Renal cortical epithelial cell (primary cell): ENCODE measurements at places on chromosomes 3 and 15. TPM values are rescaled to one million over a fixed set of nuclear protein-coding genes. Genes with fewer than 3 reads are reported as not detected.
A peak's percentile ranks its signal among the peaks of the same experiment; 100 is the strongest.

DNA sequence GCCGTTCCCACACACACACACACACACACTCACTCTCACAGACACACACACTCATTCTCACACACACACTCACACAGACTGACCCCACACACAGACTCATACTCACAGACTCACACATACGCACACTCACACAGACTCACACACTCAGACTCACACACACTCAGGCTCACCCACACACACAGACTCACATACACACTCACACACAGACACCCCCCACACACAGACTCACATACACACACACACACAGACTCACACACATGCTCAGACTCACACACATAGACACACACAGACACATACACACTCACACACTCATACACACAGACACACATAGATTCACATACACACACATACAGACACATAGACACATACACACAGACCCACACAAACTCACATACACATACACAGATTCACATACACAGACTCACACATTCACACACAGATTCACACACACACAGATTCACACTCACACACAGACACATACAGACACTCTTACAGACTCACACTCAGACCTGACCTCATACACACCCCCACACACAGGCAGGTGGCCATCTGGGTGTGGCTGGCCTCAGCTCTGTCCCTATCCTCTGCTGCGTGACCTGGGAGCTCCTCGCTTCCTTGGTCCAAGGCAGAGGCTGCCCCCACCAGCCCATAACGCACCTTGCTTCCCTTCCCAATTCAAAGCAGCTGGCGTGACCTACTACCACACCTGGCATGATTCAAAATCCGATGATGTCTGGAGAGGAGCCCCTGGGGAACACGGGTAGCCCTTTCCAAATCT, 1.9 kb downstream of the C3orf22 start:
- DNase-seq: no peak

GRCh38 chr3:36373084-36373483, 7.2 kb upstream of the STAC start:
- peak; percentile 85 for DNase-seq

DNA sequence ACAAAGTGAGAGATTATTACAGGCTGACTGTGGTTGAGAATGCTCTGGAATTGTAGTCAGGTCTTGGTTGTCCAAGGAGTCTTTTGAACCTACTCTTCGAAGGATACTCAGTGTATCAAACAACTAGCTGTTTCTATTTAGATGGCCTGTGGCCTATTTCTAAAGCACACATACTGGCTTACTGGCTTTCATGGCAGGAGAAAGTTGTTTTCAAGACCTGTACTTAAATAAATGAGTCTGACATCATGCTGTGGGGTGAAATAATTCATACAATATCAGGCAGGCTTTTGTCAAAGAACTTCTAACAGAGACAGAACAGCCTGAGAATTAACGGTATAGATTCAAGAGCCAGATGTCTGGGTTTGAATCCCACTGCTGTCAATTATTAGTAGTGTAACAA, 316.7 kb upstream of the SEMA6D start:
- DNase-seq: no peak

GRCh38 chr3:72187131-72187530, 402.2 kb upstream of the PROK2 start:
- DNase-seq: no peak

DNA sequence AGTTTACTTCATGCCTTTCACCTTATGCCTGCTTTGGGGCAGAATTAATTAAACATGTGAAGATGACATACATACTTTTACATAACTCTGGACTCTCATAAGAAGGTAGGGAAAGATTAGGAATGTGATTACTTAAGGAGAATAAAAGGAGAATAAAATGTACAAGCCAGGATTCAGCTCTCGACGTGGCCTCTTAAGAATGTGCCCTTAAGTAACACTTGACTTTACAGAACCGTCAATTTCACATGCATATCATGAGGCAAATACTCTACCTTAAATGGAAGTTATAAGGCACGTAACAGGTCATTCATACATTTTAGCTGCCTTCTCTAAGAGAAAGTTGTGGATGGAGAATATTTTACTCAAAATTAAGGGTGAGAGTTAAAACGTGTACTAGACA, 263.7 kb upstream of the LMCD1 start:
- peak; percentile 44 for DNase-seq

DNA sequence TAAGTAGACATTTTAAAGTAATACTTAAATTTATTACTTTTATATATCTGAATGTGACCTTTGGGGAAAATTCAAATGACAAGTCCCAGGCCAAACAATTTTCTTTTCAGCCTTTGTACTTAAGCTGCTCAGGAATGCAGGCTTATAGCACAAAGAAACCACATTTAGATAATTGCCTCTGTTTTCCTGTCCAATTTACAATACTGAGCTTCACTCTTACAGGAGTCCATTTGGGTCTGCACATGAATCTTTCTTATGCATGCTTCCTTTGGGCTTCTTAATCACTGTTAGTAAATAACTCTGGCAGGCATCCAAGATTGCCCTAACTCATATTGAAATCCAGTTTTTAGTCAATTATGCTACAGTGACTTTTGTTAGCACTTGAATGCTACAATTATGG, 459.4 kb upstream of the TGFBR2 start:
- DNase-seq: no peak

GRCh38 chr3:170689893-170690660, 104.2 kb upstream of the SLC7A14 start:
- peak; percentile 15 for DNase-seq

- DNase-seq: no peak
Measured at GRCh38 chr3:9397906-9398699, 688 bp downstream of the SETD5 start.

GRCh38 chr3:62131620-62132019, 241.7 kb downstream of the FEZF2 start:
- no peak for DNase-seq

DNA sequence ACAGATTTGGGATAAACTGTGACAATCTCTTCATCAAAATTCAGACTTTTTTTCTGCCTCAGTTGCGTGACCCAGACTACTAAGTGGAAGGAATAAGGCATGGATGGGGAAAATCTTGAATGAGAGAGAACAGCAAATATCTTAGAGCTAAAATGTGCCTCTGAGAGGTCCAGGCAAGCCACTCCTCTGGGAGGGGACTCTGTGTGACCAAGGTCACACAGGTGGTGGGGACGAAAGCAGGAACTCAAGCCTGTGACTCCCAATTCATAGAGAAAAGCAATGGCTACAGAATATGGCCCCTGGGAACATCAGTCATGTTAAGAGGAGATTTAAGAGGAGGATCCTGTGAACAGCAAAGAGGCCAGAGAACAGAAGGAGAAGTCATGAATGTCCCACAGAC, 268.1 kb downstream of the FOXP1 start:
- no peak for DNase-seq

GRCh38 chr15:53530761-53531160, 228.7 kb downstream of the WDR72 start:
- DNase-seq: peak; percentile 73

- no peak for DNase-seq
Measured at GRCh38 chr3:152839511-152839910, 4.6 kb downstream of the P2RY1 start.

DNA sequence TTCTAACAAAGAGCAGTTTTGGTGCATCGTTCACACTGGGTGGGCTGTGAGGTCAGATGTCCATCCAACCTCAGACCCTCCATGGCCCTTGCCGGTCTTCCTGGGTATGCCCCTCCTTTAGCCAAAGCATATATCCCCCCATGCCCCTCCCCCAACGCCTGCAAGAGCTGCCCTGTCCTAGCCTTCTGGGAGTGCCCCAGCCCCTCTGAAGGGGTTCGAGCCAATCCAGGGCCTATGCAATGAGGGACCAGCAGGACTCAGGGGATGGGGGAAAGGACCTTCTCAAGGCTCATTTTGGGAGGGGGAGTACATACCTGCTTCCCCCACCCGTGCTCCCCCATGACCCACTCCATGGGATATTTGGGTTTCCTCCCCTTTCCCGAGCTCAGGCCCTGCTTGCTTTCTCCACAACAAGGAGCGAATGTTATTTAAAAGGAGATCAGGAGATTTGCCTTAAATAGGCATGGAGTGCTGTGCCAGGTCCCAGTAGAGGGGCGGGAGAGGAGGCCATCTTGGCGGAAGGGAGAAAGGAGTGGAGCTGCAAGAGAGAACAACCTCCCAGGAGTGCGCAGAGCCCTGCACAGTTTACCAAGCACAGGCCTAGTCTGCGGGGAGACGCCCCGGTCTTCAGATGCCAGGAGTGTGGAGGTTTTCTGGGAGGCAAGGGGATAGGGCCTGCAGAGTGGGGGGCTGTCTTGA, 18.2 kb downstream of the PIF1 start:
- no peak for DNase-seq

GRCh38 chr3:149936812-149937230, 33.9 kb downstream of the PFN2 start:
- DNase-seq: peak; percentile 58

- DNase-seq: no peak
Measured at GRCh38 chr3:109678600-109678999, 341.3 kb upstream of the DPPA4 start.

DNA sequence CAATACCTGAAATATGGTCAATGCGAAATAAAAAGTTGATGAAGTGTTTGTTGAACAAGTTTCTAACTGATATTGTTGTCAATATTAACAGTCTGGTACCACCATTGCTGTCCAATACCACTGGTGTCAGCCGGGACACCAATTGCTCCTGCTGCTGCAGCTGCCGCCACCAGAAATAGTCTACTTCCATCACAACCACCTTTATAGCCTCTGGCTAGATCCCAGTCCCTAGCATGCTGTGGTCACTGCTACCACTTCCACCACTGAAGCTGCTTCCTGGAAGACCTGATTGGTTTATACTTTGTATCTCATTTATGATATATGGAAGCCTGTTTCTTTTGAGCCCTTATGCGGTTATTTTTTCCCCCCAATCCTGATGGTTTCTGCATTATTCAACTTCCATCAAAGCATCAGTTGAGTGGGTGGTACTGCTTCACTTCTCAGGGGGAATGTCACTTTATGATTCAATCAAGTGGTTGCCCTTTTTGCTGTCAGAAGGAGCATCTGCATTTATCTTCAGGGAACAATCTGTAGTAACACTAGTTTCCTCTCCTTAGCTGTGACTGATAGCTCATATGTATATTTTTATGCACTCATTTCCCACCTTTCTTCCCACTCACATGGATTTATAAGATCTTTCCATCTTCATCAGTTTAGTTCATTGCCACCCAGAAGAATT, 11.7 kb downstream of the LNP1 start:
- no peak for DNase-seq

GRCh38 chr15:51775967-51776816, 24.8 kb downstream of the TMOD2 start:
- peak; percentile 49 for DNase-seq

DNA sequence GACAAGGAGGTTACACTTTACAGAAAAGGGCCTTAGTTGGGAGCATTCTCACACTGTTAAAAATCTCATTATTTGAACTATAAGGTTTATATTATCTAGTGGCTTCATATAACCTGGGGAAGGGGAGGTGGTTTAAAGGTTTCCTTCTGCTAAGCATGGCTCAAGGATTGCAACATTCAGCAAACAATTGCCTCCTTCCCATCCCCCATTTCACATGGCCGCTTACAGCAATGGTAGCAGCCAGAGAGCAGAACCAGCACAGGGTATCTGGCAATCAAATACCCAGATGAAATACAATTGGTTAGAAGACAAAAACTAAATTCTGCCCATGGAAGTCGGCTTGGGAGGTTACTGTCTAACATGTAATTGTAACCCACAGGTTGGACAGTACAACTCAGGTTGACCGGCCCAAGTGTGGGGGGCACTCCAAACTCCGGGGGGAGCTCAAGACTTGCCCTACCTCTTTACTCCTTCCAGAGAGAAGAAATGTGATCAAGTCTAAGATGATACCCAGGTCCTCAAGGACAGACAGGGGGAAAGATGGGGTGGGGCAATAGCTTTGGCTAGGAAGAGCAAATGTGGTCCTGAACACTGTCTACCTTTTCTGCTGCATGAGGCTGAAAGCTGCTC, 15.5 kb downstream of the ETV5 start:
- no peak for DNase-seq

DNA sequence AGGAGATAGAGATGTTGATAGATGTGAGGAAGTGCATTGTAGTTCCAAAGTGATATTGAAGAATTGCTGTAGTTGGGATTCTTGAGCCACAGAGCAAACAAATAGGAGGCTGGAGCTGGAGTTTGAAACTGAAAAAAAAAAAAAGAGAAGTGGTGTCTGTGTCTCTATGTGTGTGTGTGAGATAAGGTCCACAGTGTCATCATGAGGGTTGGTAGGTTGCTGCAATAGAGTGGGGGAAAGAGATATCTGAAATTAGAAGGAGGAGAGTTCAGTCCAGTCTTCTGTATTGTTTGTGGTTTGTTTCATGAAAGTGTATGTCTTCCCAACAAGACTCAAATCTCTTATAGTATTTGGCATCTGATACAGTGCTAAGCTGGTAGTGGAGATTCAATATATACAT, 37.3 kb upstream of the CACNA1D start:
- DNase-seq: no peak

GRCh38 chr3:72255191-72255590, 470.2 kb upstream of the PROK2 start:
- peak; percentile 51 for DNase-seq

DNA sequence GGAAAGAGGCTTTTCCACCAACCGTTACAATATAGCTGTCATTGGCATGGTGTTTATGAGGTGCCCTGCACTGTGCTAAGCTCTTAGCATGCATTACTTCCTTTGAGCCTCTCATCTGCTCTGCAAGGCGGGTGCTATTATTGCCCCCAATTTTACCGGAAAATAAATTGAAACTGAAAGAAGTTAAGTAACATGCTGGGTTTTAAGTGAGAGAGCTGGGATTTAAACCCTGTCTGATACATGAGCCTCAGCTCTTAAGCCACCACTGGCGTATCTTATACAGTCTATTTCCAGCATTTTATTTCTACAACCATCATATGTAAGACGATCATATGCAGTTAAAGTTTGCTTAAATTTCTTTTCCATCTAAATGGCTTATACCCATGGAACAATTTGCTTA, 81.6 kb downstream of the AGBL1 start:
- no peak for DNase-seq

GRCh38 chr15:74866090-74866489, 7.1 kb downstream of the SCAMP2 start:
- DNase-seq: peak; percentile 83

DNA sequence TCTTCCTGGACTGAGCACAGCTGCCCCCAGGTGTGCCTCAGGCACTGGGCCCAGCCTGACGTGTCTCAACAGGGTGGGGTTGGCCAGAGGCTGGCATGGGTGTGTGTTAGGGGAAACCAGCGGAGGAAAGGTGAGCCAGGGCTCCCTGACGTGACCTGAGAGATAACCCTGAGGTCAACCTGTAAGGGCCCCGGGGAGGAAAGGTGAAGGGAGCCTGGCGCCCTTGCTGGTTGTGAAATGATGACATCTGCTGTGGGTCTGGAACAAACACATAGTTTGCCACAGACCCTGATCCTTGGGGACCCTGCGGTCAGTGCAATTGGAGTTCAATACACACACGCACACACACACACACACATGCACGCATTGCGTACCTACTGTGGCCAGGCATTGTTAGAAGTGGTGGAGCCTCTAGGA, 100.2 kb upstream of the TLE3 start:
- no peak for DNase-seq

GRCh38 chr15:52261498-52262242, 33.9 kb downstream of the MYO5C start:
- DNase-seq: peak; percentile 94

The CCPG1 gene
- total RNA-seq: 41.8 and 119 TPM in 2 replicates

The CLDN11 gene
- total RNA-seq: 17.5 and 27.5 TPM in 2 replicates

The CDHR4 gene
- not detected in 2 replicates for total RNA-seq

The TRIM42 gene
- not detected in 2 replicates for total RNA-seq

The TGM5 gene
- total RNA-seq: 0.25 and 0.35 TPM in 2 replicates

The GNAT1 gene
- 0.05 TPM in 1 of 2 replicates, not detected in the other for total RNA-seq

The PLA2G4E gene
- not detected in 2 replicates for total RNA-seq

The IGF2BP2 gene
- 33.5 and 65.1 TPM in 2 replicates for total RNA-seq

The RAD51 gene
- 0.85 and 5.6 TPM in 2 replicates for total RNA-seq

The MKRN3 gene
- 0.25 TPM in 1 of 2 replicates, not detected in the other for total RNA-seq

The CELSR3 gene
- total RNA-seq: 1.9 and 2.7 TPM in 2 replicates

The STRA6 gene
- total RNA-seq: 0.45 and 0.69 TPM in 2 replicates
